GM23248 (cell line): ENCODE measurements at places on chromosomes 6 and 20.

DNA sequence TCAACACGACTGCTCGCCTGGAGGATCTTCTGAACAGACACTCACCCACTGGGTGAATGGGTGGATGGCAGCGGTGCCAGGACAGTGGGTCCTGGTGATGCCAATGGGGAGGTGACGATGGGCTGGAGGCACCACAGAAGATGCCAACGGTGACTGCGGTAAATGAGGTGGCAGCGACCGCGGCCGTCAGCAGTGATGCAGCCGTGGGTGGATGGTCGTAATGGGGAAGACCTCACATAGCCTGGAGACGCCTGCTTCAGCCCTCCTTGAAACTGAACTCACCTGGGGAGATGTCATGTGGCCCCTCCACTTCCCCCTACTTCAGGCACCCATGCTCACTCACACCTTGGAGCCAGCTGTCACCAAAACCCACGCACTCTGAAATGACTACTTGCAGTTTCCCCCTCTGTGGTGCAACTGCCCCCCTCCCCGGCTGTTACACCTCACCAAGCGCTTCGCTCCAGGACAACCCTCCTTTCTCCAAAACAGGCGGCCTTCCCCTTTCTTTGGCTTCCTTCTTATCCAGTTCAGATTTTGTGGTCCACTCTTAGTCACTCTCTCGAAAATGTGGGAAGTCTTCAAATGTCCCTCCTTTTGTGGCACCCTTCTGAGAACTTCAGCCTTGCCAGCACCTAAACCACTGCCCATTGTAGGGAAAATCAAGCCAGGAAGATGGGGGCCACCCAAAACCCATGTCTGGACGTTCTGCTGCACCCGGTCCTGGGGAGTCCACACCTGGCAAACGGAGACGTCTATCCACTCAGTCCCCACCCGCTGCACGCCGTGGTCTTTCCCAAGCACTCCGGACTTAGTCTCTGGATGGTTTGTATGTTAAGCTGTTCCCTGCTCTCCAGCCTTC is 10.4 kb upstream of the ABHD16B start:
- DNase-seq, result no peak

DNA sequence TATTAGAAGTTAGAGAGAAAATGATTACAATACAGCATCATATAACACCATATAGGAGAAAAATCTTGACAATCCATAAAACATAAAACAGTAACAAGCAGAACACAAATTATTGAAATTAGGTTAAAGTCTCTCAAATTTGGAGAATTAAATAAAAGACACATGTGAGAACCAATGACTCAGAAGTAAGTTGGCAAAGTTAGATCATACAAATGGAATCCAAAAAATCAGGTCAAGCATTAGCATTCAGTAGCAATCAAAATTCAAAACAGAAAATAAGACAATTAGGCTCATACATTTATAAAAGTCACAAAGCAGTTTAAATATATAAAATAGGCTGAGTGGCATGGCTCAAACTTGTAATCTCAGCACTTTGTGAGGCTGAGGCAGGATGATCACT is 775.6 kb downstream of the PHF3 start:
- peak; percentile 60 for DNase-seq

DNA sequence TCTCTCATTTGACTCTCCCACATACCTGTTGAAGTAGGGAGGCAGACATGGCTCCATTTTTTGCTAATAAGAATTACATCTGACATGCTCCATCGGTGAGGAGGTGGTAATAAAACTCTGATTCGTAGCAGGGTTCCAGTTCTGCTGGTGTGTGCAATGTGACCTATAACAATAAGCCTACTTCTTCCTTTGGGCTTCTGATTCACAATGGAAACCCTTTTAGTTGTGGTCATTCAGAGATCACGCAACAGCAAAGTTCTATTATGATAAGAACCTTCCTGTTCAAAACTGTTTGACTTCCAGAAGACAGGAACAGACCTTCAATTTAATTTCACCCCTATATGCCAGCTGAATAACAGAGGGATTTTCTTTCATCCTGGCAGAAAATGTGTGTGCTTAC is 31.4 kb upstream of the GSTA4 start:
- no peak for DNase-seq

DNA sequence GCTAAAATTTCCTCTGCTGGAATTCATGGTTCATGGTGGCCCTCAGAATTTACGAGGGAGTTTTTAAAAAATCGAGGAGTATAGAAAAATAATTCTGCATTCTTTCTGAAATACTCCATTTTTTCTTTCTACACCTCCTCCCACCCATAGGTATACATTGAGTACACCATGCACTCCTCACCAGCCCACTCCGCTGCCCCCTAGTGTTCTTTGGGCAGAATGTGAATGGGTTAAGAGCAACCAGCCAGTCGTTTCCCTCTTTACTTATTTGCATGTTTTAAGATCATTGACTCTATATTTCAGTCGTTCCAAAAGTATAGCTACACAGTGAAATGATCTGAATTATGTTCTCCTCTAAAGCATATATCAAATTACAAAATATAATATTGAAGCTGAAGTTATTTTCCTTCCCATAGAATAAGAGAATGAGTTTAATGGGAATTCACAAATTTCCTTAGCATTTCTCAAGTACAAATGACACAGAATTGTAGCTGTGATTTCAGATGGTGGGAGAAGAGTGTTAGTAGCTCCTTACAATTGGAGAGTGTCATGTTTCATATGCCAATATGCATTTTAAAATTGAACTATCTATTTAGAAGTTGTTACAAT is 977.7 kb upstream of the SLC35B3 start:
- peak; percentile 40 for DNase-seq

DNA sequence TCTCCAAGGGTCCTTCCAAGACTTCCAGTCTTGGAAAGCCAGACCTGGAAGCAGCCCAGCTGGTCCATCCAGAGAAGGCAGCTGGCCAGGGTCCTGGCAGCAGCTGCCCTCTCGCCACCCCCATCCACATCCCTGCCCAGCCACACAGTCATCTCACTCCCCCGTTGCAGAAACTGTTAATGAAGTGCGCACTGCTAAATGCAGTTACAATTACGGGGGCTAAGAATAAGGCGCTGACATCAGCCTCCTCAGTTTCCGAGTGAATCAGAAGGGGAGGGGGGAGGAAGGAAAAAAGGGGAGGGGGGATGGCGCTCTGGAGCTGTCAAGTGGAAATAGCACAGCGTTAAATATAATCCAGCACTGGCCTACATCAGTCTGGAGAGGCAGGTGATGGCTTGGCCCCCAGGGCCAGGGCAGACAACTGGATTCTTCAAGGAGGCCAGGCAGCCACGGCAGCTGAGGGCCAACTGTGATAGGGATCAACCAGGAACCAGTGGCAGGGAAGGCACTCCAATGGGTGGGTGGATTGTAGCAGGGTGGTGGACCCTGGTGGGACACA is 6.9 kb downstream of the RIMS4 start:
- peak; percentile 10 for DNase-seq

GRCh38 chr20:14879020-14879697 is 541.7 kb upstream of the FLRT3 start:
- DNase-seq, result peak; percentile 95

DNA sequence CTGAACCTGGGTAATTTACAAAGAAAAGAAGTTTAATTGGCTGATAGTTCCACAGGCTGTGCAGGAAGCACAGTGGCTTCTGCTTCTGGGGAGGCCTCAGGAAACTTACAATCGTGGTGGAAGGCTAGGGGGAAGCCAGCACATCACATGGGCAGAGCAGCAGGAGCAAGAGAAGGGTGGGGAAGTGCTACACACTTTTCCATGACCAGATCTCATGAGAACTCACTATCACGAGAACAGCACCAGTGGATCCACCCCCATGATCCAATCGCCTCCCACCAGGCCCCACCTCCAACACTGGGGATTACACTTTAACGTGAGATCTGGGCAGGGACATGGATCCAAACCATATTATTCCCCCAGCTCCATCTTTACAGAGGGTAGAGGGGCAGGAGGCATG is 166.4 kb downstream of the NFATC2 start:
- no peak for DNase-seq

DNA sequence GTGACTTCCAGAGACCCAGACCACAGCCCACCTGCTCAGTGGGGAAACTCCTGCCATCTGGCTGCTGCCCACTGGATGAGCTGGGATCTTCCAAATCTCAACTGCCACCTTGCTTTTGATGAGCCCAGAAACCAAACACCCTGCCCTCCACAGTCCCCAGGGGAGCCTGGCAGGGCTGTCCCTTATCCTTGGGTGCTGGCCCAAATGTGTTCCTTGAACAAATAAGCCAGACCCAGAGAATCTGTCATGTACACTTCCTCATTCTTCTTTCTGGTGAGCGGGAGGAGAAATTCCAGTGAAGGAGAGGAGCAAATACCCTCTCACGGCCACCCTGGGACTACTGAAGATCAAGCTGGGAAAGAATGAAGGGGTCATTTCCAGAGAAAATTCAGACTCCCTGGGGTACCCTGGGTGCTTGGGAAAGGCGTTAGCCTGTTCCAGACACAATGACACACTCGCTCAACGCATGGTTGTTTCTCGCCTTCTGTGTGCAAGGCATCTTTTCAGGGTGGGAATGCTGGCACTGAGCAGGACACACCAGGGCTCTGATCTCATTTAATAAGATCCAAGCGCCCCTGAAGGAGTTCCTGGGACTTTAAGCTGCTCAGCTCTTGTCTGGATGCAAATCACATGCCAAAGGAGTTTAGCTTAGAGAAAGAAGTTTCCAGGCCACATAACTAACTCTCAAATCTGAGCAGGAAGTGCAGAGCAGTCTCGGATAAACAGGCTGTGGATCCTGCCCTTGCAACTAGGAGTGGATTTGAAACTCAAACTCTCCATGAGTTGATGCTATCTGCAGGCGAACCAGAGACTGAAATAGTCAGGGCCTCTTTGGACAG is 38.5 kb downstream of the PXDC1 start:
- DNase-seq, result no peak

DNA sequence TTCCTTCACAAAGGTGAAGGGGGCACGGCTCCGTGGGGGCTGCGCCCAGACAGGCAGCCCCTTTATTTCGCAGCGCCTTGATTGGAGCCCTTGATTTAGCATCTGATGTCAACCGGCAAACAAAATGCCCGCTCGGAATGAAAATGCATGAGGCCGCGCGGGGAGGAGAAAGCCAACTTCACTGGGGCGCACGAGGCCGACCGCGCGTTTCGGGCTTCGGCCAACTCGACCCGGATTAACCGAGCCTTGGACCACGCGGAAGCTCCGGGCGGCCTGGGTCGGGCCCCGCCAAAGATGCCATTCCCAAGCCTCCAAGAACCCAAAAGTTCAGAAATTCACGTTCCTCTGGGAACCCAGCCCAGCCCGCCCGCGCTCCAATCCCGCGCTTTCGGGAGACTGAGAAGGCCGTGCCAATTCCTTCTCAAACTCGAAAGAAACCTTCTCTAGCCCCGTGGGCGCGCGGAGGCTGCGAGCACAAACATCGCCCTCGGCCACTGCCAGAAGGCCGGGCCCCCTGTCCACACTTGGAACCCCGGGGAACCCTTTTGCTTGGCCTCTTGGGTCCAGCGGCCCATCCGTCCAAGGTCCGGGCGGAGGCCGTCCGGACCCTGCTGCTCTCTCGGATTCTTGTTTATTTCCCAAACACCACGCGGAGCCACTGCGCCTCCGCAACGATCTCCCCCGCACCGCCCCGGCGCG is 879 bp upstream of the INSM1 start:
- DNase-seq, result peak; percentile 21

DNA sequence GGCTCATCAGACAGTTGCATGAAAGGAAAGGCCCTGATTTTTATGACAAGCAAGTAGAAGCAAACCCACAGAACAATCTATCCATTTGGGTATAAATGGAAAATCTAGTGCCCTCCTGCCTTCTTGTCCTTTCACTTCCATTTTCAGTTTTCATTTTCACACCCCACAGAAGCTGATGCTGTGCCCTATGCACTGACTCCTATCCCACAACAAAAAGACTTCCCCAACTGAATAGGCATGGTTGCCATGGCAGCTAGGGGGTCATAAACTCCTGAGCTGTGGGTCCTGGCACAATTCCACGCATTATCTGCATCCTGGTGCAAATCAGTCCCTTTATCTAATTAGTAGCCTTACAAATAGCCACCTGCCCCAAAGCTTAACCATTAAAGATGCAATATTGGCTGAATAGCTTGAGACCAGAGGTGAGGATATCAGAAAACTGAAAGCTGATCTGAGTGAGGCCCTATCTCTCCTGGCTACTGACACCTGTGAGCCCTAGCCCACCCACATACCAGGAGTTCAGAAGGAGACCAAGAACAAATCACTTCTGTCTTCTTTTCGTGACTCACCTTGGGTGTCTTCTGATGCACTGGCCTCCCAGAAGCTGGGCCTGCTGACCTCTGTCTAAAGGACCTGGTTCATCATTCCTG is 34.9 kb upstream of the HEY2 start:
- DNase-seq, result no peak

DNA sequence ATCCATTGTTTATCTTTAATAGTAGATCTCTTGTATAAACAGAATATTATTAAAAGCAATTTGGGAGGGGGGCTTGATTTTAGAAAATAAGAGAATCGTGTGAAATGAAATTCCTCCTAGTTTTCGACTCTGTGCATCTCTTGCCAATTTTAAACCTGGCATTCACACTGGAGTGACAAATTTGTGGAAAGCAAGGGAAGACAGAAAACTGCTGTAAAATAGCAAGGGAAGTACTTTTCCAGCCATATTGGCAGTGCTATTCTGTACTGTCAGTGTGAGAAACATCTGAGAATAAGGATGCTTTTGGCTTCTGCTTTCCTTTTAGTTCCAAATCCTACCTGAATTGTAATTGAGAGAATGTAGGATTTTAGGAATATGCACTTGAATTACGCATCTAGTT is 40.2 kb downstream of the TOP1 start:
- no peak for DNase-seq

DNA sequence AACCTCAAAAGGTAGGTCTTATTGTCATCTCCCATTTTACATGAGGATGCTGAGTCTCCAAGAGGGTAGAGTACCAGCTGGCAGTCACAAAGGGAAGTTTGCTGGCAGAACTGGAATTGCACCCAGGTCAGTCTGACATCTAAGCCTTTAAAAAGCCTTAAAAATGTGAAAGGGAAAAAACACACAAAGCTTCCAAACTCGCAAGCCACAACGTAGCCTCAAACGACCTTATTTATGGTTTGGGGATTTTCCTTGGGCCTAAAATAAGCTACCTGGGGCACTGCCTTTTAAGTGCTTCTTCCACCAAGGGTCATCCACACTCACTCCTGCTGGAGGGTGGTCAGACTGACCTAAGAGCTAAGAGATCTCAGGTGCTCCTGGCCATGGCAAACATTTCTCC is 2.1 kb downstream of the MBOAT1 start:
- DNase-seq, result no peak

DNA sequence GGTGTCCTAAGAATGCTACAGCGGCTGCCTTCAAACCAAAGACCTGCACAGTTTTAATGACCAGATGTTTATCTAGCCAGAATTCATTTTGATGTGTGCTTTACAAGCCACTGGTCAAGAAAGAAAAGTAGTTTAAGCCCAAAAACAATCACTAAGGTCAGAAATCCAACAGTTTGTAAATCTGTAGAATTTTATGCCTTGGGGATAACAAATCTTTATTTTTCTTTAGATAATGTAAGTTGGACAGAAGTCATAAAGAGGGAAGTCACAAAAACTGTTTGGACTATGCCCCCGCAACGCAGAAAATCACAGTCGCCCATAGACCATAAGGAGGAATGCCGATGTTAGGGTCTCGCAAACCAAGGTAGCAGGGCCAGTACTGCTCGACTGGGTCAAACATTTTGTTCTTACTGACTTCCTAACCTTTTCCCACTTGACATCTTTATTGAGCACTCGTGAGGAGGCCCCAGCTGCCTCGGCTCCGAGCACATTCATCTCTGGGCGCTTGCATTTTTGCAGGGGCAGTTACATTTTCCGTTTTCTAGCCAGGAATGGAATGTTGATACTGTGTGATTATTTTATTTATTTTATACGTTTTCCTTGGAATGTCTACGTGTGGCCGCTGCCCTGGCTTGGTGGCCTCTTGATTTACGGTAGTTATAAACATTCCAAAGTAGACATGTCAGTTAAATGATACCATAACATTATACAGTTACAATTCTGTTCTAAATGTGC is 56.7 kb upstream of the APCDD1L start:
- no peak for DNase-seq
